ENCODE measurements at places on chromosomes 13 and 19.

- no peak for DNase-seq
Measured at GRCh38 chr13:89565476-89566100, 1781.9 kb upstream of the MIR17HG start.

- DNase-seq = no peak
Measured at GRCh38 chr13:46683676-46684260, 113.2 kb downstream of the ESD start.

DNA sequence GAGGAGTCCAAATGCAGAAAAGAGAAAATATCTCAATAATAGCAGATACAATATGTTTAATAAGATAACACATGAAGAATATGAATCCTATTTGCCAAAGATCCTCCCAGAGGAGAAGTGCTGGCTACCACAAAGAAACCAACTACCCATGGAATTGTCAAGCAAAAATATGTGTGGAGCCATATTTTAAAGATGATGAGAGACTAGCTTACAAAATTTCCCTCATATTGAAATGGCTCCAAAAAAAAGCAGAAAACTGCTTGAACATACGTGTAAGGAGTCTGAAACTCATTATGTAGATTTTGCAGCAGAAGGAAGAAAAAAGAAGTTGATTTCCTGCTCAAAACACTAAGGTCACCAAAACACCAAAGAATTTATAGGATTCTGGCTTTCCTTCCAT lies 94.2 kb downstream of the USP12 start:
- DNase-seq = no peak

GRCh38 chr13:24360106-24360505 lies 50.7 kb downstream of the C1QTNF9 start:
- no peak for DNase-seq

DNA sequence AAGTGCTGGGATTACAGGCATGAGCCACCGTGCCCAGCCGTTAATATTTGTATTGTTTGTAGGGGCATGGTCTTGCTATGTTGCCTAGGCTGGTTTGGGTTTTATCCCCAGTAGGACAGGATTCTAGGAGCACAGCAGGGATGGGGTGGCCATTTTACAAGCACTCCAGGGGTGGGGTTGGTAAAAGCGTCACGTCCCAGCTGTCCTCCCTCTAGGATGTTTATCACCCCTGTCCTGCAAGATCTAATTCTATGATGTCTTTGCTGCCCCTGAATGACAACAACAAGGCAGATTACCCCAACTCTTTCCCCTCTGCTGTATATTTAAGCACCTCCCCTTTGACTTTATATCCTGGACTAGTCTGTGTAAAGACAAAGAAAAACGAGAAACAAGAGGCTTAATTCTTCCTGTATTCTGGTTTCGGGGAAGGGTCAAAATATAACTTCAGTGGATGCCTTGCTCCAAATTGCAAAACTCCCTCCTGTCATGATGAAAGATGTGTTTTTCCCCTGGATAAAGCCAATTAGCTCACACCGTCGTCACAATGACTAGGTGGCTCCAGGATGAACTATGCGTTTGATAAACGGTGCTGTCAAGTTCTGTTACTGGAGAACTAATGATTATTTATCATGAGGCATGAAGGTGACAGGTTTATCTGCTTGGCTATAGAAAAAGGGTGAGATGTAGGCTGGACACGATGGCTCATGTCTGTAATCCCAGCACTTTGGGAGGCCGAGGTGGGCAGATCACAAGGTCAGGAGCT lies 27.8 kb upstream of the OR1M1 start:
- DNase-seq = no peak

- DNase-seq = no peak
Measured at GRCh38 chr19:30851646-30852045, 479.5 kb downstream of the ZNF536 start.

DNA sequence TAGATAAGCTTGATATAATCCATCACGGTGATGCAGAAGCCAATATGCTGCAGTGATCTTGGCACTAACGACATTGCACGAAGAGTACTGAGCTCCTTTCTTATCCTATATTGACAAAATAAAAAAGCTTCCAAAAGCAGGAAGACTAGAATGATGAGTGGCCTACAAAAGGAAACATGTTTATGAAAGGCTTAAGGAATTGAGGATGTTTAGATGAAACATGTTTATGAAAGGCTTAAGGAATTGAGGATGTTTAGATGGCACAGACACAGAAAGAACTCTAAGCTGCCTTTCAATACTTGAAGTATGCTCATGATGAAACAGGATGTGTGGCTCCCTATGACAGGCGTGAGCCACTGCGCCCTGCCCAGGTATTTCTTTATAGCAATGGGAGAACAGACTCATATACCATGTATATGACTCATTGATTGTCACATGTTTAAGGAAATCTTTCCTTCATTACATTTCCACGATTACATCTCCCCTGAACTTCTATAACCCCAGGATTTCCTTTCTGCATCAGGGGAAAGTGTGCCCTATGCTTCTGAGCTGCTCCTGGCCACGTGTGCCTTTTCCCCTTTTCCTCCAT lies 690.8 kb upstream of the ARGLU1 start:
- no peak for DNase-seq

GRCh38 chr13:97226788-97227627 lies 4.9 kb downstream of the MBNL2 start:
- peak; percentile 44 for DNase-seq

- no peak for DNase-seq
Measured at GRCh38 chr13:77919246-77919920, 752 bp upstream of the EDNRB start.

- no peak for DNase-seq
Measured at GRCh38 chr13:70959035-70959775, 851.0 kb upstream of the KLHL1 start.

DNA sequence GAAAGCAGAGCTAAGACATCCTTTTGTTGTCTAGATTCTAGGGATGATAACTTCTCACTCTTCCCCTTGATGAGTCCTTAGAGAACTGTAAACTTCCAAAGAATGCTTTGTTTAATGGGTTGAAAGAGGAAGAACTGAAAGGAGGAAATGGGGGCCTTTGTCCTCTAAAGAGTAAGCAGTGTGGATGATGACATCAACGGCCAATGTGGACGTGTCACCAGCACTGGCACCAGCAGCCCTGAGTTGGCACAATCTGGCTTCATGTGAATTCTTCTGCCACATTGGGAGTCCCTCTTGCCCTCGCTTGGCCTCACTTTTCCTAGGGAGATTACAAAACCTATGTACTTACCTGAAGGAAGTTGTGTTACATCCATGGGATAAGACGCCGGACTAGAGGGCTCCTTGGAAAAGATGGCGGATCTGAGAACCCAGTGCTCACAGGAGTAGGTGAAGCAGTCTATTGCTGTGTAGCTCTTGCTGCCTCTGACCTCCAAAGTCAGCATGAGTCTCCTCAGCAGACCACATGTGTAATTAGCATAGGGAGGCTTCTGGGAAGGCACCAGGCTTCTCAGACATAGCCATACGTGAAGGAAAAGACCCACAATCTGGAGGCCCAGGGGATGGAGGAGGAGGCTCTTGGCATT lies 62.8 kb downstream of the RGCC start:
- no peak for DNase-seq

DNA sequence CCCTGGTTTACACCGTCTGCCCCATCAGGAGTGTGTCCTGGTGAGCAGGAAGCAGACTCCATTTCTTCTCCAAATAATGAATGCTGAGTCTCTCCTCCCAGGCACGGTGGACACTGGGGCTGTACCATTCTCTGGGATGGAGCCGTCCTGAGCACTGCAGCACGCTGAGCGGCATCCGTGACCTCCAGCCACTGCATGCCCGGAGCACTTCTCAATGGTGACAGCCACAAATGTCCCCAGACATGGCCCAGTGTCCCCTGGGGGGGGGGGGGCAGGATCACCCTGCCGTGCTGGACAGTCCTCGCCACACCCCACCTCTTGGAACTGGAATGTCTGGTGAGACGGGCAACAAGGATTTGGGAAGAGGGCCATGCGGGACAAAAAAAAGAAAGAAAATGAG lies 37.4 kb downstream of the GNG7 start:
- DNase-seq = no peak

- no peak for DNase-seq
Measured at GRCh38 chr13:43240278-43240677, 216.9 kb downstream of the DNAJC15 start.

DNA sequence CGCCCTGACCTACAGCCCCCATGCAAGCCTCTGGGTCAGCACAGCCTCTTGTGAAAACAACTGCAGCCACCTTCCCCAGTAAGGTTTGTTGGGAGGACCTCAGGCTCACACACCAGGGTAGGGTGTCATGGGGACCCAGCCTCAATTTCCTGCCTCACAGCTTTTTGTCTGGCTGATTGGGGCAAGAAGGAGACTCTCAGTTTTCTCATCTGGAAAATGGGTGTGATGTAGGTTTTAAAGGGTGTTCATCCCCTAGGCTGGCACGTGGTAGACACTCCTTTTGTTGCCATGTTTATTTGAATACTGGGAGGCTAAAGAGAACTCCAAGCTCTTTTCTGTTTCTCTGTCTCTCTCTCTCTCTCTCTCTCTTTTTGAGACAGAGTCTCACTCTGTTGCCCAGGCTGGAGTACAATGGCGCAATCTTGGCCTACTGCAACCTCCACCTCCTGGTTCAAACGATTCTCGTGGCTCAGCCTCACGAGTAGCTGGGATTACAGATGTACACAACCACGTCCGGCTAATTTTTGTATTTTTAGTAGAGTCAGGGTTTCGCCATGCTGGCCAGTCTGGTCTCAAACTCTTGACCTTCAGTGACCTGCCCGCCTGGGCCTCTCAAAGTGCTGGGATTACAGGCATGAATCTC lies 18.2 kb upstream of the PLAUR start:
- no peak for DNase-seq

DNA sequence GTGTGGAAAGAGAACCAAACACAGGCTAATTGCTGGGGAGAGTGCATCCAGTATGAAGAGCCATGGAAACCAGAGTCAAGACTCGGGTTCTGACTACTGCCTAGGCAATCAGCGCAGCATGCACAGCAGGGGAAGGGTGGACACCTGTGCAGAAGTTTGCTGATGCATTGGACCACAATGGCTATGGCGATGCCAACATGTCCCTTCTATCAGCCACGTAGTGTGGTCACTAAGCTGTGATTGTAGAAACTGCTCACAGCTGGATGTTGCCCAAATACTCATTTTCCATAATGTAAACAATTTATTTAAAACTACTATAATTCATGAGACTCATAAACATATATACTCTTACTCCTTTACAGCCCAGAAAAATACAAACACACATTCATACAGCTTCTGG lies 1718.2 kb downstream of the EFNB2 start:
- DNase-seq = no peak

DNA sequence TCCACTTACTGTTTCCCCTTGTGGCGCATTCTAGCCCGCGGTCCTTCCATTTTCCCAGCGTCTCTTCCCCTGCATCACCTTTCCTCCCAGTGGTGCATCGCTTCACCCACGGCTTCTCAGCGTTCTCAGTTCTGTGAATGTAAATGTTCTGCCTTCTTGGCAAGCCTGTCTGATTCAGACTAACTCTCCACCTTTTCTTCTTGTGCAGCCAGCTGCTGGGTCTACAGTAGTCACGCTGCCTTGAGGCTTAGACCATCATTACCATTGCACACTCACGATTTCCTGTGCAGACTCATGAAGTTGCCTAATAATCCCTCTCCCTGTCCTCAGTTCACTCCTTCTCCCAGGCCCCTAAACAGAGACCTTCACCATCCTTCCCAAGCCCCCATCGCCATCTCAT lies 75.0 kb downstream of the DHRS12 start:
- DNase-seq = no peak

- DNase-seq = no peak
Measured at GRCh38 chr19:3932931-3933810, at the start of gene NMRK2. NMRK2 (plus strand) TSS chr19:3933069; CDS start chr19:3933672, 603 bp downstream.

Data from stimulated activated CD4-positive, alpha-beta T cell treated with anti-CD3 and anti-CD28 coated beads, Interleukin-4, amount 100 ng/mL, for 4 hours (primary cell).